ENCODE measurements at places on chromosomes 7 and 10.

DNA sequence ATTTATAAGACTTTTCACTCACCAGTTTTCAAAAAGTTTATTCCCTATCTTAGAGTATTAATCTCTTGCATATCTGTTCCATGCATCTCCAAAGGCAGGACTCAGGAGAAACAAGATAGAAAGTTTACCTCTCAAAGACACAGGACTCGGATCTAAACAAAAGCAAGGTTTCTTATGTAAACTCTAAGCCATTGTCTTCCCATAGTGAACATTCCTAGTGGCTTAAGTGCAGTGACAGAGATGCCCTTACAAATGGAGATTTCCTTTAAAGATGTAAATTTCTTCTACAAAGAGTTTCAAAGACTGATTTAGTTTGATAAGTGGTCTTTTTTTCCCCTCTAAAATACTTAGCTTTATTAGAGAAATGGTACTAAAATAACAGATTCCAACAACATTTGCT lies 209.8 kb downstream of the ACTR3B start:
- DNase-seq, result no peak

DNA sequence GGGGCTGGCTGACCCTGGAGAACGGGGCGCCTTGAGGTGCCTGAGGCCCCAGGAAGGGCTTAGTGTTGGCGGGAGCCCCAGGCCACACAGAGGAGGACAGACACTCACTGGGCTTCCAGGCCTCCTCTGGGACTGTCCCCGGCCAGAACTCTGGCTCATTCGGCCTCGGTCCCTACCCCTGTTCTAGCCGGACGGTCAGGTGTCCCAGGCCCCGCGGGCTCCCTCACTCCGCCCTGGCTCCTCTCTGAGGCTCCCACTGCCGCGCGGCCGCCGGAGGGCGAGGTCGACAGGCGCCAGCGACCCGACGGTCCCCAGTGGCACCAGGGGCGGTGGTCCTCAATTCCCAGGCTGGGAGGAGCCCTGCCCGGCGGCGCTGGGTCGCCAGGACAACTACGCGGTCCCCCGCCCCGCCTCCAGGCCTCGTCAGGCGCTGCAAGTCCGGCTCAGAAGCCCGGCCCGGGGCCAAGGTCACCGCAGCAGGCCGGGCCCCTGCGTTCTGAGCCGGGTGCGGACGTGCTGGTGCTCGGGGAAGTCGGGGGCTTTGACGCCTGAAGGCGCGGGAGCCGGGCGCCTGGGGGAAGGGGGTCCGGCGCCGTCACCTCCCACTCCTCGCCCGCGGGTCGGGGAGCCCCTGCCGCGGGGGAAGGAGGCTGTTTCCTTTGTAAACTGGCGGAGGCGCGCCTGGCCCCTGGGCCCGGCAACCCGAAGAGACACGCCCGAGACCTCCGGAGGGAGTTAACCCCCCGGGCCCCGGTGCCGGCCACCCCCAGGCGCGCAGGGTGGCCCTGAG lies 1.1 kb upstream of the PWWP2B start:
- DNase-seq, result peak; percentile 23

GRCh38 chr10:108082596-108082995 lies 918.1 kb upstream of the SORCS1 start:
- DNase-seq, result no peak

- no peak for DNase-seq
Observed at GRCh38 chr7:139124084-139124914, 14.8 kb upstream of the ZC3HAV1 start.

GRCh38 chr10:84114088-84114667 lies 25.1 kb upstream of the GHITM start:
- no peak for DNase-seq

DNA sequence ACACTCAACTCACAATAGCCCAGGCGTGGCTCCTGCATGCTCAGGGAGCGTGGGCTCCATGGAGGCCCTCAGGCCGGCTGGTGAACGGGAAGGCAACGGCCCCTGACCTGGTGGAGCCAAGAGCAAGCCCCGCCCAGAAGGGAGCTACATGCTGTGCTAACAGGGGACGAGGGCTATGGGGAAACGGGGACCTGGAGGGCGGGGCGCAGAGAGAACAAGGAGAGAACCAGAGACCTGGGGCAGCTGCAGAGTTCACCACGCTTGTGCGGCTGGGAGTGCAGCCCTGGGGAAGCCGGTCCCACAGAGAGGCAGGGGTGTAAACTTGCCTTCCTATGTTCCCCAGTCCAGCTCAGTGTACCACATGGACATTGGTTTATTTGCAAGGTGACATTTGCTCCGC lies 69.2 kb upstream of the PPP2R2D start:
- DNase-seq, result no peak

DNA sequence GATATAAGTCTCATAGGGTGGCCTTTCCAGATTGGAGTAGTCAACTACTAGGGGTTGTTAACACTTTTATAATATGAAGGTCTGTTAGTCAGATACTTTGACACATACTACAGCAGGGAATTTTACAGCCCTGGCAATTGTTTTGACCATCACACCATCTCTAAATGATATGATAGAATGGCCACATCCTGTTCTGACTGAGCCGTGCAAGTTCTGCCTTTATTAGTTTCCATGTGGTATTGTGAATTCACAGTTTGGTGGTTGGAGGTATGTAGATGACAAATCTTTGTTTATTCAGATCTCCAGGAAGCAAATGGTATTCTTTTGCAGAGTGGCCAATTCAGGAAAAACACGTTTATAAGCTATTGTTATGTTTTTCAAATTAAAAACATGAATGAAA lies 83.0 kb downstream of the NRG3 start:
- no peak for DNase-seq

DNA sequence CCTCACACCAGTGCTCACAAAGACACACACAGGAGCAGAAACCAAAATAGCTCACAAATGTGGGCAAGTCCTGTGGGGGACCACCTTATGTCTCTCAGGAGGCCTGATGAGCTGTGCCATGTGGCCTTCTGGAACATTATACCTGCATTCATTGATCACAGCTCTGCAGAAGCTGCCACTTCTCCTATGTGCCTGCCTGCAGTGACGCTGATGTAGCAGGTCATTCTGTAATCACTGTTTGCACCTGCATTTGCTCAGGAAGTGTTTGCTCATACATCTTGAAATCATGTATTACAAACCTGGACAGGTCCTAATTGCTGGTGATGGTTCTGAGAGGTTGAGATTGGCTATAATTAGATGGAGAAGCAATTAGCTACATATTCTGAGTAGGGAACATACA lies 310.2 kb downstream of the AUTS2 start:
- DNase-seq, result no peak

DNA sequence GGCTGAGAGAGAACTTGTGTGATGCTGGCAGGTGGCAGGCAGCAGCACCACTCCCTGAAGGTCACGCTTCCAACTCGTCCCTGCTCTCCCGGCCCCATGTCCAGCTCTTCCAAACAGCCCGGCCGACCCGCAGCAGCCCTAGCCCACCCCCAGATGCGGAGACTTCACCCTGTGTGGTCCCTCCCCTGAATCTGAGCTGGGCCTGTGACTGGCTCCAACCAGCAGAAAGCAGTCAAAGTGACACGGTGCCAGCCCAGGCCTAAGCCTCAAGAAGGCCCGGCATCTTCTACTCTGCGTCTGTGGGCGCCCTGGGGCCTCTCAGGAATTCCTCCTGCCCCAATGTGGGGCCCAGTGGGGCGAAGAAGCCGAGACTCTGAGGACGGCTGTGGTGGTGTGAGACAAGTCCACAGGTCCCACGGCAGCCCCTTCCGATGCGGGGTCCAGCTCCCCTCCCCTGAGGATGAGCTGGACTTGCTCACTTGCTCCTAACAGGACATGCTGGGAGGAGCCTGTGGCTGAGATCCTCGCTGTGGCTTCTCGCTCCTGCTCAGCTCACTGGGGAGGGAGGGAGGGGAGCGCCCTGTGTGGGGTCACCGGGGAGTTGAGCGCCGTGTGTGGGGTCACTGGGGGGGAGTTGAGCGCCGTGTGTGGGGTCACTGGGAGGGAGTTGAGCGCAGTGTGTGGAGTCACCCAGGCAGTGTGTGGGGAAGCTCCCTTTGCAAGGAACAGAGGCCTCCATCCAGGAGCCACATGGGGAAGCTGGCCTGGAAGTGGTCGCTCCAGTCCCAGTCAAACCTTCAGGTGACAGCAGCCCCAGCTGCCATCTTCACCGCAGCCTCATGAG lies 9.5 kb downstream of the STK32C start:
- no peak for DNase-seq

GRCh38 chr7:18901982-18902421 lies 215.4 kb downstream of the TWIST1 start:
- no peak for DNase-seq

- DNase-seq, result no peak
Observed at GRCh38 chr10:5151076-5151475, 33.9 kb downstream of the AKR1C8 start.

DNA sequence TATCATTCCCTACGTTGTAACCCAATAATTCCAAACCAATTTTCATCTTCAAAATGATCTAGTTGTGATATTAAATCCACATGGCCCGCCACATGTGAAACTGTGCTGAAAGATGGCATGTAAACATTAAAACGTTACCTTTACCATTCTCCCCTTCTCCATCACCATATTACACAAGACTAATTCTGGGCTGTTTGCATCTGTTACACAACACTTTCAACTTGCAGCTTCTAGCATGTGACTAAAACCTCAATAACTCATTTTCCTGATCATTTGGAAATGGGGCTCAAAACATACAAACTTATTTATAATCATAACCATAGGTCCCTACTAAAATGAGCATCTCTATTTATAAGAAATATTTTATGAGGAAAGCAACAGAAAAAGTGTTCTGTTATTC lies 4.7 kb downstream of the MTERF1 start:
- DNase-seq, result no peak

- DNase-seq, result no peak
Observed at GRCh38 chr10:123622381-123622780, 43.8 kb upstream of the GPR26 start.

DNA sequence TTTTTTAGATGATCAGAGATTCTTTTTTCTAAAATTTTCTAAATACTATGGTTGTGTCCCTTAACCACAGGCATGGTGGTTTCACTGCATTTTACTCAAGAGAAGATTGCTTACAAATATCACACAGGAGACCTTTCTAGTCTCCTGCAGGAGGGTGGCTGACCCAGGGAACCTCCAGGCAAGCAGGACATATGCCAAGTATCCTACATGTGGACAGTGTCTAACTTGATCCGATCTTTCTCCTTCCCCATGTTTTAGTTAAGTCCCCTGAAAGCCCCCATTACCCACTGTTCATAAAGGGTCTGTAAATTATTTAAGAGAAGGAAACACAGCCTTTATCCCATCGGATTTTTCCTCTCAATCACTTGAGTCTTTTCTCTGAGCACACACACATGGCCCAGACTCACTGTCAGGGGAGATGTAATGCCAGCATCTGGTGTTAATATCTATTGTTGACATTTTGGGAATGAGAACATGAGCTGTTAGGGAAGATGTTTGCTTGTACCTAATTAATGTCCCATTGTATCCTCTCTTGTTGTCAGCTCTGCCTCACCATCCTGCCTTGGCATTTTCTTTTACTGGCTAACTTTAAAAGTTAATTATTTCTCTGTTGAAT lies 755.2 kb downstream of the AUTS2 start:
- no peak for DNase-seq
